ENCODE measurements at places on chromosomes 16 and 17.

DNA sequence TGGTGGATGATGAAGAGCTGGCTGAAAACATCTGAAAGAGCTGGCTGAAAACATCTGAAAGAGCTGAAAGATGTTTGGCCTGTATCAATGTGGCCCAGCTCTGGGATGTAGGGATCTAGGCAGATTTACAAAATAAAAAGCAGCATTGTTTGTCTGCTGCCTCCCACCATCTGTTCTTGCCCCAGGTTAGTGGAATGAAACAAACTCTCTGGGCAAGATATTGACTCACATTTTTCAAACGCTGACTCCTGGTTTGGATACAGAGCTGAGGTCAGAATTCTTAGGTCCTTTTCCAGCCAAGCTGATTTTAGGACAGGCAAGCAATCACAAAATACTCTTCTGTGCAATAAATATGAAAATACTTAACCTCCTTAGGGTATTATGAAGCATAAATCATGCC is 139.0 kb downstream of the STX8 start:
- DNase-seq: no peak

DNA sequence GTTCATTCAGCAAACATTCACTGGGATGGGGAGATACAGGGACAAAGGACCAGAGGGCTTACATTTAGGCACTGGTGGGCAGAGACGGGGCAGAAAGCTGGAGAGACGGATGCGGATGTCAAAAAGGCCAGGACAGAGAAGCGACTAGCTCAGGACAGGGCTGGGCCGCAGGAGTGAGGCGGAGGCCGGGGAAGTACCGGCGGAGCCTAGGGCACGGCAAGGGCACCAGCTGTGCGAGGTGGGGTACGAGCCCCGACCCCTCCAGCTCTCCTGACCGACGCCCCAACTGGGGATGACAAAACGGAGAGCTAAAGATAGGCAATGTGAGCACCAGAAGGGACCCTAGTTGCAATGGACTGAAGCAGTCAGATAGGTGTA is 3.9 kb upstream of the SGCA start:
- no peak for DNase-seq

DNA sequence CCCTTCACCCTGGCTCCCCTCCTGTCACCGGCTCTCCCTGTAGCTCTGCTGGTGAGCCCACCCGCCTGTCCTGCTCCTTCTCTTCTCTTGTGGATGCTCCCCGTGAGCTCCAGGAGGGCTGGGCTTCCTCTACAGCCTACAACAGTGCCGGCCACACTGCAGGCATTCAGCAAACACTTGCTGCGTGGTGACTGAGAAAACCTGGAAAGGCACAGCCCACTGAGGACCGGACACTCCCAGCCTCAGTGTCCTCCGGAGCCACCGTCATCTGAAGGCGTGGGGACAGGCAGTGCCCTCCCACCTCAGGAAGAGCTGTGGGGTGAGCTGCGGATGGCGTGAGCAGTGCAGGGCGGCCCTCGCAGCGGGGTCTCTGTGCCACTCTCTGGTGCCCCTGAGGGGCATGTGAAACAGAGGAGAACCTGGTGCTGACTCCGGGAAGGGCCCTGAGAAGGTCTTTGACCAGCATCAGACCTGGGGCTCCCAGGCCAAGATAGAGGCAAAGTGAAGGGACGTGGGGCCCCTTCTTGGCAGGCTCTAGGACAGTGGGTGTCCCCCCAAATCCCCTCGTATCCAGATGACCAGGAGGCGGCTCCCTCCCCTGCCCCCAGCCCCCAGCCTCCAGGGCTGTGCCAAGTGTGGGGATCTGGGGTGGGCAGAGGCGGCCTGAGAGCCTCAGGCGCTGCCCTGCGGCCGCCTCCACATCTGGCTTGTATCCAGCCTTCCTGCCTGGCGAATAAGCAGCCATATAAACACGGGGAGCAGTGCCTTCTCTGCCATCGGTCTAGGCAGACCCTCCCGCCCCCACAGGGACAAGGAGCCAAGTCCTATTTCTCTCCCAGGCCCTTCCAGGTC is 44.0 kb upstream of the PABPN1L start:
- no peak for DNase-seq

DNA sequence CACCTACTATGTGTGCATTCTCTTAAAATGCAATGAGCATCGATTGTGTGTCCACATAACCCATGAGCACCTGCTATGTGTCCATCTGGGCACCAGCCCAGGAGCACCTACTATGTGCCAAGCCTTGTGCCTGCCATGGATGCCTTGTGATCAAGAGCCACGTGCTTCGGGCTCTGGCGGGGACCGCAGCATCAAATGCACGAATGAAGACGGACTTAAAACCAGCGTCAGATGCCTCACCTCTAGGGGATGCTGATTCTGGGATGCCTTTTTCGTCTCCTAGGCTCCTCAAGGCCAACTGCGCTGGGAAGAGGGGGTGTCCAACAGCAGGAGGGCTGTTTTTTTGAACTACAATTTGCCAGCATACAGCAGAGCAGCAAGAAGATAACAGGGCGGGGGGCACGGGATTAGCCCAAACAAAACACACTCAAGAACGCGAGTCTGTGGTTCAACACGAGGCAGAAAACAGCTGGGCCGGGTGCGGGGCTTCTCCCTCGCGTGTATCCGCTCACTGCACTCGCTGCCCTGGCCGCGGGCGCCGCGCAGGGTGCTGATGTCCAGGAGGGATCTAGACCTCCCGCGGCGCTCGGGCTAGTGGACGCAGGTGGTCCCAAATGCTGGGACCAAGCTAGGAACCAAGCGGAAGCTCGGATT is 1.2 kb upstream of the GLIS2 start:
- DNase-seq: no peak

GRCh38 chr16:66269617-66270332 is 96.7 kb upstream of the CDH5 start:
- no peak for DNase-seq

GRCh38 chr17:9443811-9444210 is 131.8 kb downstream of the STX8 start:
- no peak for DNase-seq

GRCh38 chr17:40499551-40500189 is 1.8 kb downstream of the TNS4 start:
- no peak for DNase-seq

All from suppressor macrophage treated with lipopolysaccharide for 4 hours (primary cell).